Uterus (tissue), 4 donors: ENCODE measurements at places on chromosomes 16 and 17. TPM values are rescaled to one million over a fixed set of nuclear protein-coding genes. Genes with fewer than 3 reads are reported as not detected.

The PNMT gene
- total RNA-seq = 4.7 TPM

The CSH2 gene
- total RNA-seq = not detected

The CDH13 gene
- 98.6 TPM for total RNA-seq

The RAP1GAP2 gene
- total RNA-seq = 6.2 TPM

The SLC2A4 gene
- total RNA-seq = 2.6 TPM

The RSKR gene
- 11.3 TPM for total RNA-seq

The ZFHX3 gene
- total RNA-seq = 13.1 TPM

The MMP25 gene
- total RNA-seq = not detected

The PDE6G gene
- total RNA-seq = not detected

The ARSG gene
- 0.59 TPM for total RNA-seq

DNA sequence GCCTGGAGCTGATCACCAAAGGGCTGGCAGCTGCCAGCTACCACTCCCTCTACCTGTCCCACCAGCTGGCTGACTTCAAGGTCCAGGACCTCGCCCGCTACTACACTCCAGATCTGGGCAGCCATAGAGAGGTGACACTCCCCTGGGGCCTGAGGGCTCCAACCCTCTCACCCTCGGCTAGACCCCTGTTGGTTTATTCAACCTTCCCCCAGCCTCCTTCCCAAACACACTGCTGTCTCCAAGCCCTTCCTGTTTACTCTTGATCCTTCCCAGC, 18.0 kb downstream of the ALOX12B start:
- DNase-seq = no peak

DNA sequence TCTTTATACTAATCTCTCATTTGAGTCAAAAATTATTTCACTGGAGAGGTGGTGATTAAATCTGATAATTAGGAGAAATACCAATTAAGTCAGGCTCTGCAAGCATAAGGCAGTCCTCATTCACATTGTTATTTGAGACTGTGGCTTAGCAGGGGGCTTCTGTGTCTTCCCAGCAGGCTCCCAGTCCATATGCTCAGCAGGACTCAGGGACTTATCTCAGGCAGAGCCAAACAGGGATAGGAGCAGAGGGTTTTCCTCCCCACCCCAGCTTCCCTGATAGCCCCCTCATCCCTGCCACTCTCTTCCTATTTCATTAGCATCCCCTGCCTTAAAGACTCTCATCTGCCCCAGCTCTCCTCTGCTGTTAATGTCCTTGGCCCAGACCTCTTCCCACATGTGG, 104.3 kb upstream of the DNAH9 start:
- no peak for DNase-seq

DNA sequence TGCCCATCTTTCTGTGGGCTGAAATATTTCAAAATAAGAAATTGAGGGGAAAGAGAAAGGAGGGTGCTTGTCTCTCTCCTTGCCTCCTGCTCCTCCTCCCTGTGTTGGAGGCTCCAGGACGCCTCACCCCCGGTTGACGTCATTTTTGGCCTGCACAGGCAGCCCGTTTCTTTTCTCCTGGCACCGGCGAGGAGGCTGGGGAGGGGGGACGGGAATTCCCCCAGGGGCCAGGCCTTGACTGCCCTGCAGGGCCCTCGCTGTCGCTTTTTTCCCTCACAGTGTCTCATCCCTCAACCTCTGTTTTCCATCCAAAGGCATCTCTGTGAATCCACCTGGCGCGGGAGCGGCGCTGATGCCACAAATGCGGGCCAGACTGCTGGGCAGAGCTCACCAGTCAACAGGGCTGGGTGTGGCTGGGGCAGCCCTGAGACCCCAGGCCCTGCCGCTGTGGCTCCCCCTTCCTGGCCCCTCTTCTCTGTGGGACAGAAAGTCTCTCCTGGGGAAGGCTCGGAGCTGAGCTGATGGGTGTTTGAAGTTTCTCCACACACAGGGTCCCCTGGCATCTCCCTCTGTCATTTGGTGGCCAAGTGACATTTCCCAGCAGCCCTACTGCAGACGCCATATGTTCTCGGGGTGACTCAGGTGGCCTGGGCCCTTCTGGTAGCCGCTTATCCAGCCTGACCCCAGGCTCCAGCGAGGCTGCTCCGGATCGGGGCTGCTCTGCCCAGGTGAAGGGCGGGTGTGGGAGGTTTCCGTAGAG, 16.0 kb downstream of the CENPX start:
- peak; percentile 73 for DNase-seq

- no peak for DNase-seq
Measured at GRCh38 chr16:83963277-83964119, 4.5 kb upstream of the NECAB2 start.

- no peak for DNase-seq
Measured at GRCh38 chr17:82911822-82912221, 72.0 kb upstream of the ZNF750 start.

- DNase-seq = no peak
Measured at GRCh38 chr17:16971458-16972338, at the start of gene TNFRSF13B. TNFRSF13B (minus strand) TSS chr17:16972118; CDS start chr17:16972075, 43 bp downstream.

- DNase-seq = no peak
Measured at GRCh38 chr16:79757968-79758367, 157.4 kb upstream of the MAF start.

DNA sequence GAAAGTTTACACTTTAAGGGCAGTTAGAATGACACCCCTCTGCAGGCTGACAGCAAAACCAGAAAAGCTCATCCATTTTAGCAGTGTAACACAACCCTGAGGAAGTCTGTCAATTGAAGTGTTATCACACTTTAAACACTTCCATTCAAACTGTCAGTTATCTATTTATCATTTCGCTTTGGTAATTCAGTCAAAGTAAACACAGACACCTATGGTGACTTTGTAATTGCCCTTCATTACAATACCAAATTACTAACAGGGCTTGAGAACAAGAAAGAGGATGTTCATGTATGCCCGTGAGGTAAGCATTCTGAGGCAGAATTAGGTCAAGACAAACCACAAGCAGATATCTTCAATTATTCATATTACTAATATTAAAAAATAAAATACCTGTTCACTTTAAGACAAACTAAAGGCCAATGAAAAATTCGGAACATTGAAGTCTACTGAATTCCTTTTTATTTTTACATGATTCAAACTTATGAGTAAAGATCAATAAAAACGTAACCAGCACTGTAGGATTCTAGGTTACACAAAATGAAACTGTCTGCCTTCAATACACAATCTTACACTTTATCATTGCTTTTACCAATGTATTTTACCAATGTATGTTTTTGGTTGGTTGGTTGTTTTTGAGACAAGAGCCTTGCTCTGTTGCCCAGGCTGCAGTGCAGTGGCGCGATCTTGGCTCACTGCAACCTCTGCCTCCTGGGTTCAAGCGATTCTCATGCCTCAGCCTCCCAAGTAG, 57.1 kb downstream of the BRIP1 start:
- no peak for DNase-seq

- DNase-seq = no peak
Measured at GRCh38 chr17:73611630-73612029, 32.6 kb downstream of the SDK2 start.

- DNase-seq = no peak
Measured at GRCh38 chr17:227078-227945, 45.9 kb upstream of the DOC2B start.

GRCh38 chr17:8745586-8746500, 1.2 kb upstream of the CCDC42 start:
- DNase-seq = peak; percentile 77

DNA sequence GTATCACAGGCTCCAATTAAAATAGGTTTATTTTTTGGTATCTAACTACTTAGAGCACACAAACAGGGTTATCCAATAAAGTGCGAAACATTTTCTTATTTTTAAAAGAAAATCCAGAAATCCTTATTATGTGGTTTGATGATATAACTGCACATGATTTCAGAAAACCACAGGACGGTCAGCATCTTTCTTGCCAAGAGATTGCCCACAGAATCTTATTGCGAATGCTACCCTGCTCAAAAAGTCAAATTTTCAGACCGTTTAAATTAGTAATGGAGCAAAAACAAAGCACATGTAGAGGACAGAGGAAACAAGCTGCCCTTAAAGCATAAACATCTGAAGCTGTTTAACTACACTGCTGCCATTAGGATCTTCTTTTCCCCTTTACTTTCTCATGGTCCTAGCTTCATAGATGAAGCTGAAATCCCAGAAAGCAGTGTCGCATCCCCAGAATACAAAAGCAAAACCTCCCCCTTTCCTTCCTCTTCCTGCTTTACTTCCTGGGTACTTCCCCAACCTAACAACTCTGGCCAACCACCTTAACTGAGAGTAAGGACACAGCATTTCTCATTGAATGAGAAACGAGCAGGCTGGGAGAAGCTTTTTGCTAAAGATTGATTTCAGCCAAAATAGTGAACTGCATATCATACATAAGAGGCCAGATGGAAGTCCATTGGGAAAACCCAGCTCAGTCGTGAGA, 43.7 kb downstream of the CMTM4 start:
- no peak for DNase-seq

DNA sequence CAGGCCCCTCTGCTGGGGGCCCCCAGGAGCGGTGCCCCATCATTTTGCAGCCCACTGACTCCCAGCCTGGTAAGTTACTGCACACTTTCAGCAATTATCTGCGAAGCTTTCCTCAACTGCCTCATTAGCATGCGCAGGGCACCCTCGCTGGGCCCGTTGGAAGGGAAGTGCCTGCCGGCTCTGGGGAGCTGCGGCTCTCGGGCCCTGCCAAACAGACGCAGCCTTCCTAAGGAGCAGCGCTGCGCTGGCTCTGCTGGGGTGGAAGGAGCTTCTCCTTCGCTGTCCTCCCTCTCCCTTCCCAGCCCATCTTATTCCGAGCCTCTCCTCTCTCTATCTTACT, 71.0 kb downstream of the RBBP6 start:
- DNase-seq = peak; percentile 24

GRCh38 chr17:81509207-81509971, 3.2 kb downstream of the ACTG1 start:
- no peak for DNase-seq

DNA sequence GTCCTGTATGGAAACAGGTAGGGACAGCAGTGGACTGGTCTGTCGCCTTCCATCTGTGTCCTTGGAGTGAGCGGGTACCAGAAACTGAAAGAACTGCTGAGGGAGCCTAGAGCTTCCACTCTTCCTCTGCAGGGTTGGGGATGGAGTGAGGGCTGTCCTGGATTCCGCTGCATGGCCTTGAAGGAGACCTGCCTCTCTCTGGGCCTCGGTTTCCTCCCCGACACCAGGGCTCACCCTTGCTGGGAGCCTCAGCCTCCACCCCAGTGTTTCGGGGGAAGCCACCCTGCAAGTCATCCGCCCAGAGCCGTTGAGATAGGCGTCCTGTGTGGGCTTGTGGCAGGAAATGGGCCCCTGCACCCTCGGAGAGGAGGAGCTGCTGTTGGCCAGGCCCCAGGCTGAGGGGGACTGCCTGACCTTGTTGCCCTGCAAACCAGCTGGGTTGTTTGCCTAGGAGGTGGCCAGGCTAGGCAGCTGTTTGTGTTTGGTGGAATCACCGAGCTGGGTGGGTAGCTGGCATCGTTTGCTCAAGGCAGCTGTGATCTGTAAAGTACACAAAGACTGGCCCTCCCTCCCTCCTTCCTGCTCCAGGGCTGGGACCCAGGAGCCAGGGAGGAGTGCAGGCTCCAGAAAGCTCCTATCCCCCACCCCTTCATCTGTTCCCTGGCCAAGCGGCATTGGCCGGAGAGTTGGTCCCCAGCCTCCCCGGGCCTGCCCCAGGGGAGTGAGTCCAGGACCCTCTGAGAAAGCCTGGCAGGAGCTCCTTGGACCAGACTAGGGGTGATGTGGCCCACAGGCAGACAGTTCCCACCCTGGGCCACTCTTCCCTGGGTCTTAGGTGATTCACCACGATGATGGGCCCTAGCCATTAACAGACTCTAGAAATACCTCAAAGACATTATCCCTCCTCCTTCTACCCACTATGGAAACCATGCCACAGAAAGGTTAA, 1.3 kb downstream of the RAB37 start:
- DNase-seq = no peak

- DNase-seq = no peak
Measured at GRCh38 chr16:57591870-57592485, 36.5 kb upstream of the ADGRG1 start.

DNA sequence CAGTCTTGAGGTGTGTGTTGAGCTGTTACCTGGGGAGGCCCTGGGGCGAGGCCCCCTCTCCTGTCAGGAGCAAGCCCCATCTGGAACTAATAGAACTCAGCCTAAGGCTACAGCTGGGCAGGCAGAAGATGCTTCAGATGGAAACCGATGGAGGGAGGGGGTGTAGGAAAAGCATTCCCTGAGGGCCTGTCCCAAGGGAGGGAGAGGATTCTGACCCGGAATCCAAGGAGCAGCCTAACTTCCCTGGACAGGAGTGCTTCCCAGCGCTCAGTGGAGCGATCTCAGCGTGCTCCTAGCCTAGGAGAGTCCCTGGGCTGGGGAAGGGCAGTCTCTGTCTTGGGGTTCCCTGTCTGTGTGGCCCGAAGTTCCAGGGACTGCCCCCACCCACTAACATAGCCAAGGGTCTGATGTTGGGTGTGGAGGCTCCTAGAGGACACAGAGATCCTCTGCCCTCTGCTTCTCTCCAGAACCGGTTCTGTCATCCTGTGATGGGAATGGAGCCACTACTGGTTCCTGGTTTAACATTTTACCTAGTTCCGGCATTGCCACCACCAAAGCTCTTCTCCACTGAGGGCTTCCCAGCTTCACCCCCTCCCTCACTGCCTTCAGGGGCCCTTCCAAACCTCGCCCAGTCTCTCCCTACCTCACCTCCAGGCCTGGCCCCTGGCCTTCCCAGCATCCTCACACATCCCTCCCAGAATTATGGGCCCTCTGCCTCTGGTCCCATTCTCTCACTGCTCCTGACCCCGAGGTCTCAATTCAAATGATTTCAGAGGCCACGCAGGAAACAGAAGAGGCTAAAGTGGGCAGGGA, 58.7 kb downstream of the RTN4RL1 start:
- no peak for DNase-seq
